Peyer's patch (tissue), 4 donors: ENCODE measurements at places on chromosomes 12 and 14. TPM values are rescaled to one million over a fixed set of nuclear protein-coding genes. Genes with fewer than 3 reads are reported as not detected.
A peak's percentile ranks its signal among the peaks of the same experiment; 100 is the strongest.

GRCh38 chr12:27645671-27646070, 50.6 kb upstream of the REP15 start:
- no peak for DNase-seq

DNA sequence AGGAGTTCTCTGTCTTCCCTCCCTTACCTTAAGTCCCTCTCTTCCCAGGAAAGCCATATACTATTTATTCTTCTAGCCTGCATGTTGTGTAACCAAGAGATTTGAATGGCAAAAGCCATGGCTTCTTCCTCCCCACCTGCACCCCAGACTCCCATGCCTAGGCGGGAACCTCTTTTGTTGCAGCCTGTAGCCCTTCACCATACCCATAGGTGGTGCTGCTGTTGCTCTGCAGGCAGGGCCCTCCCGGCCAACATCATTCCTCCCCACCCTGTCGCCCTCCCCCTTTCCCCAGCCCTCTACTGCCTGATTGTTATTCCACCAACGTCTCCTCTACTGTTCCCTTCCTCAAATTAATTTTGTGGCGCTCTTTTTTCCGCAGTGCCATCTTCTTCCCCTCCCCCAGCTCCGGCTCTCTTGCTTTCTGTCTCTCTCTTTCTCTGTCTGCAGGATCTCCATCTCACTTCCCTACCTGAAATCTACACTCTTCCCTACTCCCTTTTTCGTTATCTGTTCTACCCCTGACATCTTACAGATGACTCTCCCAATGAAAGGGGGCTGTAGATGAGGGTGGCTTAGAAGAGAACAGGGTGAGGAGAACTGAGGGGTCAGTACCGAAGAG, 13.8 kb downstream of the NGDN start:
- no peak for DNase-seq

DNA sequence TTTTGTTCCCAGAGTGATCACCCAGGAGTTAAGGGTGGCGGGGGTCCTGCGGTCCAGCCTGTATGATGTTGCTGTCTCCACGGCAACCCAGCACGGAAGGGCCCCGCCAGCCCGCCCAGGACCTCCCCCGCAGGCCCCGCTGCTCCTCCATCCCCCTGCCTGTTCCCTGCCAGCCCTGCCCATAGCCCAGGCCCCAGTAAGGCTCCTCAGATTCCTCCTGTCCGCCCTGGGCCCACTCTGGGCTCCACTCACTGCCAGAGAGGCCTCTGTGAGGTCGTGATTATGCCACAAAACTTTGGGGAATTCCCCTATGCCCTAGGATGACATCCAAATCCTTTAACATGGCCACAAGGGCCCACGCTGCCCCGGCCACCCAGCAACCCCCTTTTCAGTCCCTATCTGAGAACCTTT, 20.8 kb downstream of the HSP90AA1 start:
- no peak for DNase-seq

The ZC2HC1C gene
- total RNA-seq, result 11.7 TPM

The ASPG gene
- 7.4 TPM for total RNA-seq

DNA sequence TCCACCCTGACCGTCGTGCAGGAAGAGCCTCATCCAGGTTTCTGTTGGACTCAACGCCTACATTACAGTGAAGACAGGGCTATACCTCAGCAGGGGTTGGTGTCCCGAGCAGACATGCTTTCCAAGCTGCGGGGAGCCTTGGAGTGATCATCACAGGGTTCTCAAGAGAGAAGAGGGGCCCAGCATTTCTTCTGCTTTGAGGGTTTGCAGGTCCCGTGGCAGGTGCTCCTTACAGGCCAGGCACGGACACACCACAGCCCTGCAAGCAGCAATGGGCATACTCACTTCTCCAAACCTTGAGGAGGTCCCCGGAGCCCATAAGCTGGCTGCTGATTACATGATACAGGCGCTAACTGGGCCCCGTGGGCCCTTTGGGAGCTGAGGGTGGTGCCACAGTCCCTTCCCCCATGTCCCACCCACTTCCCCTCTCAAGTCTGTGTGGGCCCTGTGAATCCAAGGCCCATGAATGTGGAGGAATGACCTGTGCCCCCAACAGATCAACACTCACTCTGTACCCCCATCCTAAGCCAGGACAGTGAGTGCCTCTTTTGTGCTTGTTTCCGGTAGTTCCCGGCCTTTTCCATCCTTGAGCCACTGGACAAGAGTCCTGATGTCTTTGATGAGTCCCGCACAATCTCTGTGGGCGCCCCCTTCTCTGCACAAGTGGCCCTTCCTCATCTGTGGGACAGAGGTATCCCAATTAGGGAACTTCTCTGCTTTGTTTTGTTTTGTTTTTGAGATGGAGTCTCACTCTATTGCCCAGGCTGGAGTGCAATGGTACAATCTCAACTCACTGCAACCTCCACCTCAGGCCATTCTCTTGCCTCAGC, 1.1 kb downstream of the AQP2 start:
- peak; percentile 34 for DNase-seq

DNA sequence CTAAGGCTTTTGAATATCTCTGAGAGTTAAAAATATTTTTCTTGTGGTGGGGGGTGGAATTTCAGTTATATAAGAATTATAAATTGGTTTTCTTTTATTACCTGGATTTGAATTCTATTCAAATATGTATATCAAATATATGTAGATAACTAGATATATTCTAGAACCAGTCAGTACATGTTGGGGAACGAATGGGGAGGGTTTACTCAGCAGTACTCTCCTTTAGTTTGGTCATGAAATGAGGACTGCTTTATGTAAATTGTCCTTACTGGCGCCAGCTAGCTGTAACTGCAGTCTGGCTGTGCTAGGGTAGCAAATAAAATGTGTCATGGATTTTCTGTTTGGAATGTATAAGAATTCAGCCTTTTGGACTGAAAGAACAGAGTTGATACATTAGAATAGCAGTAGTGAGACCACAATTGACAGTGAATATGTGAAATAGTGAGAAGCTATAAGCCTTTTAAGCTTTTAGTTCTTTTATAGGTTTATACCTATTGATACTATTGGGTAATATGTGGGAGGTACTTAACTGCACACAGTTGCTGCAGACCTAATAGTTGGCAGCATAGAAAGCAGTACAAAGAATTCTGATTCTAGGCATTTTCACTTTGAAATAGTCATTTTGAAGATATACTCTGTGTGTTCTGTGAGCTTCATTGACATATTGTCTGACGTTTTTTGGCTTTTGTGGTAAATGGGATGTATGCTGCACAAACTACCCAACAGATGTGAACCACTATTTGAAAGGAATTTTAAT, 29.0 kb downstream of the ATF7IP start:
- DNase-seq, result no peak

- no peak for DNase-seq
Observed at GRCh38 chr12:7647071-7647470, 18.6 kb downstream of the APOBEC1 start.

- peak; percentile 82 for DNase-seq
Observed at GRCh38 chr12:52203079-52203921, 11.5 kb upstream of the KRT80 start.

GRCh38 chr12:57479376-57480115, at the start of gene ARHGAP9:
Gene ARHGAP9 (minus strand): TSS chr12:57479866. CDS start chr12:57479406, 460 bp downstream.
- peak; percentile 82 for DNase-seq

DNA sequence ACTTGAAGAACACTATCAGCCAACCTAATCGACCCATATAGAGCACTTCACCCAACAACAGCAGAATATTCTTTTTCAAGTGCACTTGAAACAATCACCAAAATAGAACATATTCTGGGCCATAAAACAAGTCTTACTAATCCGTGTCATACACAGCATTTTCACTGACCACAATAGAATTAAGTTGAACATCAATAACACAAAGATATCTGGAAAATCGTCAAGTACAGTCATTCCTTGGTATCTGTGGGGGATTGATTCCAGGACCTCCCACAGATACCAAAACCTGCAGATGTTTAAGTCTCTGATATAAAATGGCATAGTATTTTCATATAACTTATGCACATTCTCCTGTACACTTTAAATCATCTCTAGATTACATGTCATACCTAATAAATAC, 295.7 kb downstream of the BCL11B start:
- no peak for DNase-seq

The GARIN6 gene
- total RNA-seq, result not detected

- DNase-seq, result peak; percentile 32
Observed at GRCh38 chr12:32365473-32366064, 33.8 kb upstream of the FGD4 start.

The DEGS2 gene
- 91.4 TPM for total RNA-seq

DNA sequence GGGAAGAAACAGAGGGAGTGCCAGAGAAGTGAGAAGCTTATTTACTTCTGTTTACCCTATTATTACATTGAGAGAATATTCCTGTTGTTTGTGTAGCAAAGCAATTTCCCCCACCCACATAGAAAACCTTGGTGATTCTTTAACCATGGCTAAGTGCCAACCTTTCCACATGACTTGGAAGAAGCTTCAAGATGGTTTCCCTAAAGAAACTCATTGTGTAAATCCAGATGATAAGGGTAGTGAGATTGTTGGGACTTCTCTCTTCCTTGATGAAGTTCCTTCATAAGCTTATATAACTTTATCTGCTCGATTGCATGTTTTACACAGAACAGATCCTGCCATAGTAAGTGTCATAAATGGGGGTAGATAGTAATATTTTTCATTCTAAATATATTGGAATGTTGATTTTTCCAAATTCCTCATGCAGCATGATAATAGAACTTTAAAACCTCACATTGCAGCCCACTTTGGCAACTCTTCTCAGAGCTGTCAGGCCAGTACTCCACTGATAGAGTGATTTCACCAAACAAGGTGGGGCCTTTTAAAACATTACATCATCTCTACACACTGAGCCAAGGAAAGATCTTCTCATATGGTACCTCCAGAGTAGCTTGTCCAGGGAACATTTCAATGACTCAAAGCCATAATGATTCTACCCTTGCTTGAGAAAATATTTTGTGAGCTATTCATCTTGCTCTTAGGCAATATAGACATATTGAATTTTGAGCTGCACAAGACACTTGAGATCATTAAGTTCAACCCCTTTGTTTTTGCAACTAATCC, 47.8 kb upstream of the KIF21A start:
- DNase-seq, result no peak

- DNase-seq, result peak; percentile 73
Observed at GRCh38 chr12:510071-510825, 50.5 kb downstream of the B4GALNT3 start.

DNA sequence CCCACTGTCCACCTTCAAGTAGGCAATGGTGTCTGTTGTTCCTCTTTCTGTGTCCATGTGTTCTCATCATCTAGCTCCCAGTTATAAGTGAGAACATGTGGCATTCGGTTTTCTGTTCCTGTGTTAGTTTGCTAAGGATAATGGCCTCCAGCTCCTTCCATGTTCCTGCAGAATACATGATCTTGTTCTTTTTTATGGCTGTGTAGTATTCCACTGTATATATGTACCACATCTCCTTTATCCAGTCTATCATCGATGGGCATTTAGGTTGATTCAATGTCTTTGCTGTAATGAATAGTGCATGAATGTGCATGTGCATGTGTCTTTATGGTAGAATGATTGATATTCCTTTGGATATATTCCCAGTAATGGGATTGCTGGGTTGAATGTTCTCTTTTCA, 123.3 kb upstream of the LHX5 start:
- DNase-seq, result no peak

GRCh38 chr12:9869307-9870161, at the start of gene CLEC2B:
Gene CLEC2B (minus strand): TSS chr12:9869354.
- no peak for DNase-seq

GRCh38 chr12:49909826-49910225, 6.1 kb upstream of the FAIM2 start:
- no peak for DNase-seq

The LTBR gene
- 311 TPM for total RNA-seq

- no peak for DNase-seq
Observed at GRCh38 chr12:75641031-75641780, 129.8 kb upstream of the KRR1 start.

GRCh38 chr14:32078023-32078857, 1.1 kb downstream of the ARHGAP5 start:
- DNase-seq, result peak; percentile 31

DNA sequence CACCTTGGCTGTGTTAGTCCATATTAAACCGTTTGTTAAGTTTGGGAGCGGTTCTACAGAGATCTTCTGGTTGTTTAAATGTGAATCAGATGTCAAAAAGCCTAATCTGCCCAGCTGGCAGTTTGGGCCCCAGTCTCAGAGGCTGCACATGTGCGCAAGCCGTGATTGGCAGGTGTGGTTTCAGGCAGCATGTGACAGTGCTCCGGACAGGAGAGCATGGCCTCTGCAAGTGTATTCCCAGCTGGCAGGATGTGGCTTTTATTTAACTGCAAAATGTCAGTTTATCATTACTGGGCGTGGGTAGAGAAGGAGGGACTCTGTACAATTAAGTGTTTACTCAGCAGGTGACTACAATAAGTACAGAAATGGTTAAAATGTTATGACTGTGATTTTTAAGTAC, 77.5 kb downstream of the PELI2 start:
- no peak for DNase-seq

- DNase-seq, result no peak
Observed at GRCh38 chr12:92133795-92134637, 11.6 kb downstream of the BTG1 start.

DNA sequence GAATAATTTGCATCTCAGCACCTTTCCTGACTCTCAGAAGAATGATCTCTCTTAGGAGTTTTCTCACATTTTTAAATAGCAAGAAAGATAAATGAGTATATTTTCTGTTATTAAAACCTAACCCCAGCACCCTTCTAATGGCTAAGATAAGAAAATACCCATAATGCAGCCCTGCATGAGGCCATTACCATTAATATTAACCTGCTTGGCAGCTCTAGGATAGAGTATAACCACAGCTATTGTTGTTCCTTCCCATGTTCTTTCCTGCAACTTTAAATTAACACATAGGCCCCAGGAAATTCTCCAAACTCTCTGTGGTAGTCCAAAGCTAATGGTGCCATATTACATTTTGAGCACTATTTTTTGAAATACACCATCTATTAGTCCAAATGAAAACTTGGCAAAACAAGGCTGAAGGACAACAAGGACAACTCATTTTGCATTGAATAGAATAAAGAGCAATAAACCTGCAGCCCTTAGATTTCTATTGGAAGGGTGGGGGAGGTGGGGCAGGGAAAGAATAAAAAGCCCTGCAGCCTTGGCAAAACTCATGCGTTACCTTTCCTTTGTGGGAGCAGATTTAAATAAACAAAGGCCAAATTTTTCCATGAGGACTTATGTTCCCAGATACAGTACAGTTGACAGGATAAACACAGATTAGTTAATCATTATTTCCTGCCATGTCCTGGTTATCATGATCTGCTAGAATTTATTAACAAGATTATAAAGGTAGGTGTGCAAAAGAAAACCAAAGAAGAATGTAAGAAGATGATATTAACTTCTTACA, 46.9 kb downstream of the BTG1 start:
- no peak for DNase-seq

DNA sequence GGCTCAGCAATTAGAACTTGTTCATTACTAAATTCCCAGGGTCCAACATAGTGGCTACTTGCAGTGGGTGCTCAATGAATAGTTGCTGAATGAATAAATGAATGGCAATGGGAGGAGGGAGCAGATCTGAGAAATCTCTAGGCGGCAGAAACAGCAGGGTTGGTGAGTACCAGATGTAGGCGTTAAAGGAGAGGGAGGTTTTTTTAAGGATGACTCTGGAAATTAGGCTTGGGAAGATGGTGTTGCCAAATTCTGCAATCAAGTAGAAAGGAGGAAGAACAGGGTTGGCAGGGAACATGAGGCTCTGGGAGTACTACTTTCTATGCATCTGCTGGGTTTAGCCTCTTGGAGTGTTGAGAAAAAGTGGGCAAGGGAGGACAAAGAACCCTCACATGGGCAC, 207.1 kb downstream of the APAF1 start:
- DNase-seq, result no peak

GRCh38 chr12:80196419-80196818, 97.1 kb downstream of the OTOGL start:
- DNase-seq, result no peak

The SERPINA9 gene
- total RNA-seq, result 0.80 TPM

- peak; percentile 72 for DNase-seq
Observed at GRCh38 chr14:57317248-57317833, 48.6 kb downstream of the AP5M1 start.
